ENCODE measurements at places on chromosomes 4 and X.
A peak's percentile ranks its signal among the peaks of the same experiment; 100 is the strongest.

DNA sequence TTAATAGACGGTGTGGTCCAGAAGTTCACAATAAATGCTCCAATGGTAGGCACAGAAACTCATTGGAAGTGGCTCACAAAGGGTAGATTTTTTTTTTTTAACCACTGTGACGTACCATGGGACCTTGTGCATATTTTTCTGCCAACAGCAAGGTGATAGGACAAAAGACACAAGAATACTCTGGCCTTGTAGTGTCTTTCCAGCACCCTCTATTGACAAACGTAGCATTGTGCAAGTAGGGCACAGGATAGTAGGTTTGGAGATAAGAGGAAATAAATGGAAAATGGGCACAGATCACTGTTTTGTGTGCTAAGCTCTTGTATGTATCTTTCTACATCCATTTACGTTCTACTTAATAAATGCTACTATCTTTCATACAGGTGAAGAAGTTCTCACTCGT, 2054.9 kb downstream of the PCDH7 start:
- DNase-seq, result no peak

DNA sequence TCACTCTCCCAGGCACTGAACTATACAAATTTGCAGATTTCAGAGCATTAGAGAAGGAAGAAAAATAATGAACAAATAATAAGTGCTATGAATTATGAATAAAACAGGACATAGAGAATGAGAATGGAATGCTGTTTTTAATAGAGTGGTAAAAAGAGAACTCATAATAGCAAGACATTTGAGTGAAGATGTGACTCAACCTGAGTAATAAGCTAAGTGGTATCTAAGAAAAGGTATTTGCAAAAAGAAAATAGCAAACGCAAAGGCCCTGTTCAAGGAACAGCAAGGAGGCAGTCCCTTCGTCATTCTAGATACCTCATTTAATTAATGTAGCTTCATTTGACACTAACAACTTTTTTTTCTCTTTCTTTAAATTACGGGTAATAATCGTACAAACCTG, 1910.0 kb upstream of the TENM3 start:
- DNase-seq, result no peak

DNA sequence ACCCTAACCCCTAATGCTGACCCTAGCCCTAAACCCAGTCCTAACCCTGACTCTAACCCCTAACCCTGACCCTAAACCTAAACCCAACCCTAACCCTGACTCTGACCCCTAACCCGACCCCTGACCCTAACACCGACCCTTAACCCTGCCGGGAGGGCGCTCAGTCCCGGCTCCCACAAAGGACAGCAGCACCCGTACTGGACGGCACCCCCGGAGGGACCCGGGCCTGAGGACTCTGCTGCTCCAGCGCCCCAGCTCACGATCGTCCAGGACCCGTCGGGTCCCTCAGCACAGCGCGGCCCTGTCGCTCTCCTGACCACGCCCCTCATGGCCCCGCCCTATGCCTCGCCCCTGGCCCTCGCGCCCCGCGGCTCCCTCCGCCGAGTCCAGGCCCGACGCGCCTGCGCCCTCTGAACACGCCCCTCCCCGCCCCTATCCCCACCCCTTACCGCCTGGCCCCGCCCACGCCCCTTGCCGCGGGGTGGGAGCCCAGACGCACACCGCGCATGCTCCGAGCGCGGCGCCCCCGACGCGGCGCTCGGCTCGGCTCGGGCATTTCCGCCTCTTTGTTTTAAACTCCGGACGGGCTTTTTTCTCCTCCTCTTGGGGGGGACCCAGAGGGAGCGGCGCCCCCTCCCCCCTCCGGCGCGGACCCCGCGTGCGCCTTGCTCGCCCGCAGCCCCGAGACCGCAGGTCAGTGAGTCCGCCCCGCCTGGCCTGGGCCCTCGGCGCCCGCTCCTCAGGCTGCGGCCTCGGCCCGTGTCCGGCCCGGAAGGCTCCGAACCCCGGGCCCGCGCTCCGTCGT, at the start of gene PCGF3:
Gene PCGF3, plus strand, starts transcription at position 555 of the 805 bp plus-strand sequence. CDS start 27,849 bp downstream, outside the sequence.
- peak; percentile 98 for DNase-seq

DNA sequence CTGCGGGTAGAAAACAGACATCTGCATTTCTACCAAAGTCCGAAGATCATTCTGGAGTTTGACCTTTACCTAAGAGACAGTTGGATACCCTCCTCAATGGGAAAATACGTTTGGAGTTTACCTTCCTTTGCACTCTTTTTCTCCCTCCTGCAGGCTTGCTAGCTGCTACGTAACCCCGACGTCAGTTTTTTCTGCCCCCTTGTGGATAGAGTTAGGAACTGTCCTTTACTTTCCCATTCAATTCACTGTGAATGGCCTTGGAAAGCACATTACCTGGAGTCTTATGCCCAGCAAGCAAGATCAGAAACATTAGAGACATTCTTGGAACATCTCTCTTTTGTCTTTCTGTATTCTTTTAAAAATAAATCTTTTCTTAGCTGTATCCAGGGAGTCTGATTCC, 250.7 kb downstream of the NAP1L3 start:
- no peak for DNase-seq

DNA sequence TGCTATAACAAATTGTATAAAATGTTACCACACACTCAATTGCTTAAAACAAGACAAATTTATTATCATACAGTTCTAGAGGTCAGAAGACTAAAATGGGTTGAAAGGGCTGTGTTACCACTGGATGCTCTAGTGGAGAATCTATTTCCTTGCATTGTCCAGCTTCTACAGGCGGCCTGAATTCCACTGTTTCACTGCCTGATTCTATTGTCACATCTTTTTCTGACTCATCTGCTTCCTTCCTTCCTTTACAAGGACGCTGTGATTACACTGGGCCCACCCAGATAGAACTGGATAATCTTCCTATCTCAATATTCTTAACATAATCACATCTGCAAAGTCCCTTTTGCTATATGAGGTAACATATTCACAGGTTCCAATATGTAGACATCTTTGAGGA, 19.4 kb upstream of the ARMCX1 start:
- no peak for DNase-seq

- no peak for DNase-seq
Observed at GRCh38 chr4:149293046-149293649, 522.5 kb downstream of the IQCM start.

- DNase-seq, result no peak
Observed at GRCh38 chr4:10619220-10619619, 65.3 kb downstream of the CLNK start.

- peak; percentile 22 for DNase-seq
Observed at GRCh38 chr4:3440979-3441500, 728 bp upstream of the HGFAC start.

DNA sequence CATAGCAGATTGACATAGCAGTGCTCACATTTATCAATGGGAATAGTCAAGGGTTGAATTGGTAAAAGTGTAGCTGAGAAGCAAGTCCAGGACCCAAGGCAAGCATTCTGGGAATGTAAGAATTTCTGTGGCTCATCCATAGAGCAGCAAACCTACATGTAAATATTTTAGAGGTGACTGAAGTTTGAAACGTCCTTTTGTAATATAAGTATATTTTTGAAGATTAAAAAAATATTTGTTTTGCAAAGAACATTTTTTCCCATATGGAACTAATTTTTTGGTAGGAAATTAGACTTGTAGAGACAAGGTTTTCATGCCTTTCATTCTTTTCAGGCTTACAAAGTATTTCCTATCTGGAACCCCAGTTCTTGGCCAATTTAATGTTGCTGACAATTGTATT, 104.0 kb downstream of the TEX13A start:
- no peak for DNase-seq

- DNase-seq, result peak; percentile 71
Observed at GRCh38 chr4:169314906-169315305, 44.1 kb upstream of the SH3RF1 start.
